ENCODE measurements at places on chromosomes 2 and 18.

DNA sequence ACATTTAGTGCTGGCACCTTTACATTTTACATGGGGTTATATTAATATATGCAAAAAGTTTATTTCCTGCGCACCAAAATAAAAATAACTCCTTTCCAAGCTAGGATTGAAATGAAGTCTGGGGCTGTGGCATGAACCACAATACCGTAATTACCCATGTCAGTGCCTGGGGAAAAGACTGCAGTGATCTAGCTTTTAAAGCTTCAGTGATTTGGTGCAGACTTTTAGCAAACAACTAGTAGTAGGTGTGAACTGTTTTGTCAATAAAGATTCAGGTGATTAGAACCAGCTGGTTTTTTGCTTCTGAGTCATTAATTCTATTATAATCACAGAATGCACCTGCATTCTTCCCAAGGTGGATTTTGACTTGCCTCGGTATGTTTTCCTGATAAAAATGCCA lies 21.2 kb downstream of the EFEMP1 start:
- no peak for DNase-seq

GRCh38 chr2:241007880-241008710 lies 9.7 kb downstream of the SNED1 start:
- no peak for DNase-seq

DNA sequence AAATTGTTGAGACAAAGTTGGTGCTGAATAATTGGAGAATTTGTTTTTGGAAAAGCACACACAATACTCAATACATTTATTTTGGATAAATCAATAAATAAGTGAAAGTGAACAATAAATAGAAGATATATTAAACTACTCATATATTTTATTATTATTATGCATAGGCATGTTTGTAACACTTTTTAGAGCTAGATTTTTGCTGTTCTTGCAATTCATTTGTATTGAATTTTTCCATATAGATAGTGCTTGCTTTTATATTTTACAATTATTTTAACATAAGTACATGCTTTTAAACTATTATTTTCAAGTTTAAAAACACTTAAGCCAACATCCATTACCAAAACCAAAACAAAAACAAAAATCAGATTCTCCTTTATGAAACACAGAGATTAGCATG lies 43.9 kb downstream of the BAZ2B start:
- no peak for DNase-seq

GRCh38 chr2:97765933-97766332 lies 52.6 kb downstream of the ZAP70 start:
- DNase-seq, result peak; percentile 64

DNA sequence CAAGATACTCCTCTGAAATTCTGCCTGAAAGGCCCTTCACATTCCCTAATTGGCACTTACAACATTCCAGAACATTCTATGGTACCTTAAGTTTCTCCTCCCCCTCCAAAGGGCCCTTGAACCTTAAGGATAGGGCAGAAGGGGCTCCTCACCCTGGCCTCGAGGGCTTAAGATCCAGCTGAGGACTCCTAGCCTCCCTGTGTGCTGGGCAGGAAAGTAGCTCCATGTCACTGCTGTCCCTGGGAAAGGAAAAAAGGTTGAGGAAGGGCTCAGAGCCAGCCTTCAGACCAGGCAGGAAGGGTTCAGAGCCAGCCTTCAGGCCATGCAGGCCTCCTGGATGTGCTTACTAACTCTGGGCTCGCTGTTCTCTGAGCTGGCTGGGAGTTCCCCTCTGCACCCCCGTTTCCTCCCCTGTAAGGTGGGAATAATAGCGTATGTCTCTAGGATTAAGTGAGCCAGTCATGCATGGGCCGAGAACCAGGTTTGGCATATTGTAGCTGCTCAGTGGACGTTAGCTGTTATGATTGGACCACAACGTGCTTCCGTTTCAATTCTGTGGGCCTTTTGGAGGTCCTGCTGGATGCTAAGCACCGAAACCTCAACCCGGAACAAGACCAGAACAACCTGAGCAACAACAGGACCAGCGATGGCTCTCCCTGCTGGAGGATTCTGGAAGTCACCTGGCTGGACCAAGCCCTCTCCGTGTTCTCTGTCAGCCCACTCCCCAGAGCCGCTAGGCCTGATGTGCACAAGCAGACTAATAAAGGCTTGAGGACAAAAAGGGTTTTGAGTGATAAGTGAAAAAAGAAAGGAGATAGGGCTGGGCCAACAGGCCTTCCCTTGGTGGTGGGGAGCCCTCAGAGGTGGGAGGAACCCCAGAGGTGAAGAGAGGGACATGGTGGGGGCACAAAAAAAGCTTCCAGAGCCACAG lies 1.0 kb upstream of the B3GNT7 start:
- DNase-seq, result no peak

- DNase-seq, result no peak
Observed at GRCh38 chr2:217095511-217096205, 235.8 kb upstream of the TNP1 start.

DNA sequence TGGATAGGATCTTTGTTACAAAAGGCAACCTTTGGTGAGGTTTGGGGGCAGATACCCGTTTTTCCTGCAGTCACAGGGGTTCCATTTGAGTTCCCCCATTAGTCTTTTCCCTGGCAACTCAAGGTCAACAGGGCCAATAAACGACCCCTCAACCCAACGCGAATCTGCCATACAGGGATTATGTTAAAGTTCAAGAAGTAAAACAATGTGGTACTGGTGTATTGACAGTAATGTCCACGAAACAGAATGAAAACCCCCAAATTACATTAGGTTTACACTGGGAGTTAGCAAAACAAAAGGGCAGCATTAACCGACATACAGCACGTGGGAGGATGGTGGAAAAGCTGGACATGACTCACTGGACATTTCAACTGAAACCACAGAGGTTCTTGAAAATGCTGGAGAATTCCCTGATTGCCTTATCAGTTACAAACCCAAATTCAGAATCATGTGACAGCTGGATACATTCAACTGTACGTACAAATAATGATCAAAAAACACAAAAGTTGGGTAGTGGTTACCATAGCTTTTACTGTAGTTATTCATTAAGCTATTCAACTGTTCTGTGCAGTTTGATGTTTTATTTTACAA lies 4.9 kb upstream of the IMP4 start:
- DNase-seq, result no peak

GRCh38 chr2:88709181-88709631 lies 17.7 kb downstream of the RPIA start:
- DNase-seq, result no peak

GRCh38 chr18:48656582-48656981 lies 117.8 kb downstream of the CTIF start:
- no peak for DNase-seq

- no peak for DNase-seq
Observed at GRCh38 chr2:152440460-152440859, 105.5 kb downstream of the FMNL2 start.

DNA sequence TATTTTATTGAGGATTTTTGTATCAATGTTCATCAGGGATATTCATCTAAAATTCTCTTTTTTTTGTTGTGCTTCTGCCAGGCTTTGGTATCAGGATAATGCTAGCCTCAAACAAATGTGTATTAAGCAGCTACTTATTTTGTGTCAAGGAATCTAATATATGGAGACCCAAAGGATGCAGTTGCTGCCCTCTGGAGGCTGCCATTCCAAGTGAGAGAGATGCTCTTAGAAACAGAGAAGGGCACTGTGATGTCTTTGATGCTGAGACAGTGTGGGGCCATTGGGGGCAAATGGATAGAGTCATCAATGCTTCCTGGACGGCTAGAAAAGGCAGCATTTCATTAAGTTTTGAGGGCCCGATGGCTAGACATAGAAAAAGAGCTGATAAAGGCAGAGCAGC lies 292.6 kb downstream of the SETBP1 start:
- no peak for DNase-seq

DNA sequence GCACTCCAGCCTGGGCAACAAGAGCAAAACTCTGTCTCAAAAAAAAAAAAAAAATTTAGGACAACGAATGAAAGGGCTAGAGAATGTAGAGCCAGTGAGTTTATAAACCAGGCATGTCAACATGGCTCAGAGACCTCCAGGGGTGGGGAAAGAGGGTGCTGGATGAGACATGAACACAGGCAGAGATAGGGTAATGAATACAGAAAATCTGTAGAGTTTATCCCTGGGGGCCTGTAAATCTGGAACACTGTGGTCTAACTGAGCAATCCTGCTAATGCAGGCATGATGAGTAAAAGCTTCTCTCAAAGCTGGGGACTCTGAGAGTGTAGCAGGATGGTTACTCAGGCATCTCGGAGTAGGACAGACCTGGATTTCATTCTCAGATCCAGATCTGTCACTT lies 59.2 kb upstream of the IGFBP2 start:
- no peak for DNase-seq
